ENCODE measurements at places on chromosomes 12 and 14. TPM values are rescaled to one million over a fixed set of nuclear protein-coding genes. Genes with fewer than 3 reads are reported as not detected.

- H3K27me3 ChIP-seq, result no peaks in the 10 kb centered on the region
- peak overlapping the region; percentile 90 for H3K27ac ChIP-seq
- peak overlapping the region; percentile 86 for H3K4me3 ChIP-seq
- DNase-seq, result peak; percentile 32
Observed at GRCh38 chr12:121712190-121712460, 427 bp upstream of the TMEM120B start.

- no peaks in the 10 kb centered on the region for H3K4me1 ChIP-seq
- H3K36me3 ChIP-seq, result no peaks in the 10 kb centered on the region
- no peak overlapping the region for H3K4me3 ChIP-seq
- no peak for DNase-seq
Observed at GRCh38 chr12:15389561-15389960, 67.3 kb downstream of the PTPRO start.

- H3K27ac ChIP-seq, result no peak overlapping the region
- peaks cover 10% of the 10 kb centered on the region for H3K4me1 ChIP-seq
- H3K27me3 ChIP-seq, result peaks cover 23% of the 10 kb centered on the region
Observed at GRCh38 chr12:123763093-123763492, 992 bp downstream of the DNAH10 start.

GRCh38 chr14:75906680-75907280 is 75.0 kb downstream of the TGFB3 start:
- H3K4me3 ChIP-seq, result no peak overlapping the region
- peak; percentile 68 for DNase-seq
- no peaks in the 10 kb centered on the region for H3K4me1 ChIP-seq
- no peaks in the 10 kb centered on the region for H3K27me3 ChIP-seq
- H3K27ac ChIP-seq, result no peak overlapping the region

DNA sequence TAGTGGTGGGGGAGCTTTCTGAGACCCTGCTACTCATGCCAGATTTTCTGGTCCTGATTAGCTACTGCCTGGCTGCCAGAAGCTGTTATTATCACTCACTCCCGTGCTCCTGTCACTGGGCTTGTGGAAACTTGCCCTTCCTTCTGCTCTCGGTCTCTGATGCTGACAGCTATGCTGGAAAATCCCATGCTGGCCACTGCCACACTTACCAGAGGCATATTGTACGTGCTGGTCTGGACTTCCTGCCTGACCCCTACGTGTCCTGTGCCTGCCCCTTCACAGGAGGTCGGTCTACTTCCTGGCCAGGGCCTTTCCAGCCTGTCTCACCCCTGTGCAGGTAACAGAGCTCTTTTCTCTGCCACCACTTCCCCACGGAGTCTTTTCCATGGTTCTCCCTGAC is 149.4 kb upstream of the PLEKHG7 start:
- no peaks in the 10 kb centered on the region for H3K36me3 ChIP-seq
- H3K4me3 ChIP-seq, result no peak overlapping the region
- H3K4me1 ChIP-seq, result peaks cover 37% of the 10 kb centered on the region
- peak overlapping the region; percentile 23 for H3K27ac ChIP-seq
- no peak for DNase-seq

- no peak for DNase-seq
- no peaks in the 10 kb centered on the region for H3K4me1 ChIP-seq
- no peaks in the 10 kb centered on the region for H3K36me3 ChIP-seq
Observed at GRCh38 chr14:87241018-87241768, 751.8 kb downstream of the GALC start.

DNA sequence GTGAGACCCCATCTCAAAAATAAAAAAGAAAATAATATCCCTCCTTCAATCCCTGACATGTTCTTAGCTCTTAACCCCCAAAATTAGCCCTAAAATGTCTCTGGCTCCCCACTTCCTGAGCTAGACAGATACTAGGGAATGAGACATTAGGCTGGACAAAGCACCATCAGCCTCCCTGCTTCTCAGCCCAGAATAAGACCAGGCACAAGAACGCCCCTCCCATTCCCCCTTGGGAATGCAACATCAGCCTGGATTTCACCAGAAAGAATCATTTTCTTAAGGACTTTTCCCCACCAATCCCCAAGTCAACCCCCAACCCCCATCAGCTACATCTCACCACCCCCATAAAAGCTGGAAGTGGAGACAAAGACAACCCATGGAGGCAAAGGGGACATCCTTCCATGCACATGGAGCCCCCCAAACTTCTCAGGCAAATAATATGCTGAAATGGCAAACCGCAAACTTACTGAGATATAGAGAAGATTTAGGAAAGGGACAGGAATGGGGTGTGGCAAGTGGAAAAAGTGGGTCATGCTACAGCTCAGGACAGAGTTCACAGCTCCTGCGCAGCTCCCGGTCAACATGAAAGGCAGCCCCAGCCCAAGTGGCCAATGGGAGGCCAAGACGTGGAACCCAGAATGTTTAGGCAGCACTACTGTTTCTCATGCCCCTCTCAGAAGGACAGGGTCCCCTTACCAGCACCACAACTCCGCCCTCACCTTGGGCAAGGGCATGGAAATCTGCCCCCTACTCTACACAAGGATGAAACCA is 2.7 kb downstream of the CHD4 start:
- peaks cover 3% of the 10 kb centered on the region for H3K36me3 ChIP-seq
- peak overlapping the region; percentile 99 for H3K27ac ChIP-seq
- DNase-seq, result peak; percentile 35
- peak overlapping the region; percentile 99 for H3K4me3 ChIP-seq
- H3K27me3 ChIP-seq, result no peaks in the 10 kb centered on the region
- peaks cover 48% of the 10 kb centered on the region for H3K4me1 ChIP-seq

GRCh38 chr14:99026471-99026870 is 245.5 kb downstream of the BCL11B start:
- no peak for DNase-seq
- no peaks in the 10 kb centered on the region for H3K27me3 ChIP-seq
- no peak overlapping the region for H3K27ac ChIP-seq
- H3K4me1 ChIP-seq, result no peaks in the 10 kb centered on the region

RNASE1 gene
- 119 TPM for total RNA-seq

NANOG gene
- not detected for total RNA-seq

PPFIA2 gene
- total RNA-seq, result not detected

NTN4 gene
- 16.8 TPM for total RNA-seq

UBE2N gene
- total RNA-seq, result 2.0 TPM

KRT6C gene
- total RNA-seq, result 23.9 TPM

TMEM121 gene
- 0.48 TPM for total RNA-seq

HOXC9 gene
- total RNA-seq, result not detected

Measured in transverse colon (tissue), 4 donors.